SJSA1 (cell line): ENCODE measurements at places on chromosomes 2 and 18. TPM values are rescaled to one million over a fixed set of nuclear protein-coding genes. Genes with fewer than 3 reads are reported as not detected.

GLI2 gene
- 8.8 and 20.0 TPM in 2 replicates for total RNA-seq

DNA sequence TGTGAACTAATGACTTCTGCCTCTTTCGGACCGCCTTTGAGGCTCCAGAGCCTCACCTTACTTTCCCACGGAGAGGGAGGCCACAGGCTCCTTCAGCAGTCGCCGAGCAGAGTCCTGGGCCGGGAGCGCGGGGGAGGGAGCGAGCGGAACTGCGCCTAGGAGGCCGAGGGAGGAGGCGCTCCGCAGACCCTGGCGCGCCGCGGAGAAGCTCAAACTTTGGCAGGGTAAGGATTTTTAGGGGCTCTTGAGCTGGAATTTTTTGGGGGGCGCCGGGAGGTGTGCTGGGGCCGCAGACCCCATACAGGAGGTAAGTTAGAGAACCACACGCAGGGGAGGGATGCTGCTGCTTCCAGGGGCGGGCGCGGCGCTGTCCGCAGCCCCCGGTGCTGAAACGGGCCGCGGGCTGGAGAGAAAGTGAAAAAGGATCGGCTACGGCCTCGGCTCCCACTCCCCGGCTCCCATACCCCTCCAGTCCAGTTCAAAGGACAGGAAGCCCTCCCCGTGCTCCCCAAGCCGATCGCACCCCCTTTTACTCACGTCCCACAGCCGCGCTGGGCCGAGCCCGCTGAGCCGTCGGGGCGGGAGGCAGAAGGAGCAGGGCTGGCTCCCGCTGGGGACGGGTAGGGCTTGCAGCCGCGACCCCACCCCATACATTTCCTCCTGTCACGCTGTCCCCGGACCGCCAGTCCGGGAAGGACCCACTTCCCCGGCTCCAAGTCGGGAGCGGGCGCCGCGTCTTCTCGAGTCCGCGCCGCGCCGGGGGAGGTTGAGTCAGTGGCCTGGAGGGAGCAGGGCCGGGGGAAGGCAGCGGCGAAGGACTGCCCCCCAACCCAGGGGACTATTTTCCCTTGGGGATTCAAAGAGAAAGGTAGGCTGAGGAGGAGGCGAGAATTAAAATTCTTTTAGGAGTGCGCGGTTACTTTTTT, at the start of gene CNGA3:
TSS of gene CNGA3 (plus strand) at position 146 of the 926 bp plus-strand sequence. CDS start 23,520 bp downstream, outside the sequence.
- DNase-seq = no peak

CDH19 gene
- not detected in 2 replicates for total RNA-seq

DNA sequence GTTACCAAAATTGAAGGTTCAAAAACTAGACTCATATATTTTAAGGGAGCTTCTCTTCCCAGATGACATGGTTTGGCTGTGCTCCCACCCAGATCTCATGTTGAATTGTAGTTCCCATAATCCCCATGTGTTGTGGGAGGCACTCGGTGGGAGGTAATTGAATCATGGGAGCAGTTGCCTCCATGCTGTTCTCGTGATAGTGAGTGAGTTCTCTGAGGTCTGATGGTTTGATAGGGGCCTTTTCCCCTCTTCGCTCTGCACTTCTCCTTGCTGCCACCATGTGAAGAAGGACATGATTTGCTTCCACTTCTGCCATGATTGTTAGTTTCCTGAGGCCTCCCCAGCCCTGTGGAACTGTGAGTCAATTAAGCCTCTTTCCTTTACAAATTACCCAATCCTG, 140.1 kb downstream of the MAIP1 start:
- DNase-seq = no peak

DNA sequence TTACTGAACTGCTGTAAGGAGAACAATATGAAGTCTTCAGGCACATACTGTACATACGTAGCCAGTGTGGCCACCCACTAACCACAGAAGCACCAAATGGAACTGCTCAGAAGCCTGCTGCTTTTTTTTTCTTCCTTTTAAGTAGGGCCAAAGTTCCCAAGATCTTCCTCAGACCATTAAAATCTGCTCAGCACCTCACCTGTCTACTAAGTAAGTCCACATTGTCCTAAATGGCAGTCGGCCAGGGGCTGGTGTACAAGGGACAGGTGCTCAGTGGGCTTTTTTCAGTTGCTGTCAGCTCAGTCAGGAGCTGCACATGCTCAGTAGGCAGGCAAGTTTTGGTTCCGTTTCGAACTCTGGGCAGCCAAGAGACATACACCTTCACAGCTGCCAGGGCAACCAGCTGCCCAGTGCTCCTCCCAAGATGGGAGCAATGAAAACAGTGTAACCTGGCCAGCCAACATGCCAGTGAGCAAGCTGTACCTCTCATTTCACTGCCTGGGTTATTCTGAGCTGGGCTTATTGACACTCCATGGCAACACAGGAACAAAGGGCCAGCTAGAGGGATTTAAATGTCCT, 86.1 kb downstream of the ACVR1 start:
- no peak for DNase-seq

DNA sequence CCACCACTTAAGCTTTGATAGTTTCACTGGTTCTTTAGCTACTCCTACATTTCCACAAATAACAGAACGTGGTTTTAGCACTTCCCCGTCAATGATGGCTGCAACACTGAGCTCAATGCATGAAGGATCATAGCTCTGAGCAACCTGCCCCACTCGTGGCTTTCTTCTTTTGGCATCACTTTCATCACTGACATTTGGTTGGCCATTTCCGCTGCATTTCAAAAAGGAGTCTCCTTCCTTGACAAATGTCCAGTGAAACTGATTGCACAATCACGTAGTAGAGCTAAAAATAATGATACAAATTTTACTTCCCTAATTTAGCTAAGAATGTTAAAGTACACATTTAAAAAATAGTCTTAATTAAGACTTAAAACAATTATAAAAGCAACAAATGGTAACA, 205.2 kb upstream of the HDAC4 start:
- DNase-seq = no peak

ASB18 gene
- total RNA-seq = 1.1 TPM in 1 of 2 replicates, not detected in the other

DSG1 gene
- total RNA-seq = not detected in 2 replicates

- DNase-seq = no peak
Observed at GRCh38 chr2:121801916-121802315, 46.5 kb downstream of the TSN start.

GRCh38 chr18:24053211-24053610, 38.7 kb downstream of the TTC39C start:
- DNase-seq = no peak

DNA sequence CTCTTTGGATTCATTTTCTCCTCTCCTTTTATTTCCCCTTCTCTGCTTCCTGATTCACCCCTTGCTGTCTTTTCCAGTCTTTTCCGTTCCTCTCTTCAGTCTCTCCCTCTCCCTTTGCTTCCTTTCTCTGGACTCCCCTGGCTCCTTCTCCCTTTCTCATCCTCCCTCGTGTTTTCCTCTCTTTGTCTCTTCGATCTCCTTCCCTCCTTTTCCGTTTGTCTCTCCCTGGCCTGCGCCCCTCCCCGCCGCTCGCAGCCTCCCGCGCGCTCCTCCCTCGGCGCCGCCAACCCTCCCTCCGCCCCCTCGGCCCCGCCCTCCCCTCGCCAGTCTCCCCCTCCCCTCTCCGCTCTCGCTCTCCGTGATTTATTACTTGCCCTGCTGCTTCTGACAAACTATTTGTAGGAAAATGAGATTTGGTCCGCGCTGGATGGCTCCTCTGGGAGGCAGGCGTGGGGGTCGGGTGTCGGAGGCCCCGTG, 46.0 kb upstream of the PAX8 start:
- peak; percentile 84 for DNase-seq

MC2R gene
- not detected in 2 replicates for total RNA-seq

- no peak for DNase-seq
Observed at GRCh38 chr18:8368512-8369217, 240.6 kb upstream of the RAB12 start.

LYPD6B gene
- total RNA-seq = 35.7 and 43.3 TPM in 2 replicates

RND3 gene
- 170 and 178 TPM in 2 replicates for total RNA-seq

VWC2L gene
- not detected in 2 replicates for total RNA-seq

CDK15 gene
- 11.6 and 29.4 TPM in 2 replicates for total RNA-seq

DNA sequence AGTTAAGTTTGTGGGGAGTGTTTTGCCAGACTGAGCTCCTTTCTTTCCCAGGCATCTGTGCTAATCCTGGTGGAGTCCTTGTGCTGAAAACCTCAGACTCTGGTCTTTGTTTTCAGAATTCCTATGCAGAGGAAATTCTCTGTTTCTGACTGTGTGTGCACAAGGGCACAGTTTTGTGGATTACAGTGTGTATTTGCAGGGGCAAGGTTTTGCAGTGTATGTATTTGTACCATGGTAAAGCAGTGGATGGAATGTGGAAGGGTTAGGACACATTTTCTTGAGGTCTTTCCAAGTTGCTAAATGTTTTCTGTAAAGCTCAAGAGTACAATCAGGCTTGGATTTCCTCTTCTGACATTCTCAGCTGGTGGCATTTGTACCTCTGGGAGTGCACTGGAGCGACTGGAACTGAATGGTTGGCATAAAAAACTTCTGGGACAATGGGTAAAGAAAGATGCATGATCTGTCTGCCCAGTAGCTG, 139.5 kb upstream of the RND3 start:
- peak; percentile 30 for DNase-seq

SKOR2 gene
- total RNA-seq = not detected in 2 replicates

GRCh38 chr2:28318023-28318422, 74.6 kb upstream of the FOSL2 start:
- peak; percentile 21 for DNase-seq

DNA sequence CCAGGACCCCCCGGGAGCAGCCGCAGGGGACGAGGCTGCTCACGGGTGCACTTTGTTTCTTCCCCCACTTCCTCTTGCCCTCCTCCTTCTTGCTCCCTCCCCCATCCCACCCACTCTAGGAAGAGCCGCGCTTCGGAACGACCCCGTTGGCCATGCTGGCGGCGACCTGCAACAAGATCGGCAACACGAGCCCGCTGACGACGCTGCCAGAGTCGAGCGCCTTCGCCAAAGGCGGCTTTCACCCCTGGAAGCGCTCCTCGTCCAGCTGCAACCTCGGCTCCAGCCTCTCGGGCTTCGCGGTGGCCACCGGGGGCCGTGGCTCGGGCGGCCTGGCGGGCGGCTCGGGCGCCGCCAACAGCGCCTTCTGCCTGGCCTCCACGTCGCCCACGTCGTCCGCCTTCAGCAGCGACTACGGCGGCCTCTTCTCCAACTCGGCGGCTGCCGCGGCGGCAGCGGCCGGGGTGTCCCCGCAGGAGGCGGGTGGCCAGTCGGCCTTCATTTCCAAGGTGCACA, 1.3 kb downstream of the SP9 start:
- peak; percentile 64 for DNase-seq

DNA sequence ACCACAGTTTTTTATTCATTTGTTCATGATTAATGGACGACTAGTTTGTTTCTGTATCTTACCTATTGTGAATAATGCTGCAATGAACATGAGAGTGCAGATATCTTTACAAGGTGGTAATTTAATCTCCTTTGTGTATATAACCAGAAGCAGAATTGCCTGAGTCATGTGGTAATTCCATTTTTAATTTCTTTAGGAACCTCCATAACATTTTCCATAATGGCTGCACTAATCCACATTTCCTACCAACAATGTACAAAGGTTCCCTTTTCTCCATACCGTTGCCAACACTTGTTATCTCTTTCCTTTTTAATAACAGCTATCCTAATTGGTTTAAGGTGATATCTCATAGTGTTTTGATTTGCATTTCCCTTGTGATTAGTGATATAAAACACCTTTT, 36.5 kb downstream of the NCOA1 start:
- DNase-seq = no peak

GRCh38 chr2:13818002-13818401, 814.5 kb upstream of the LRATD1 start:
- DNase-seq = no peak

ELOA2 gene
- not detected in 2 replicates for total RNA-seq

DNA sequence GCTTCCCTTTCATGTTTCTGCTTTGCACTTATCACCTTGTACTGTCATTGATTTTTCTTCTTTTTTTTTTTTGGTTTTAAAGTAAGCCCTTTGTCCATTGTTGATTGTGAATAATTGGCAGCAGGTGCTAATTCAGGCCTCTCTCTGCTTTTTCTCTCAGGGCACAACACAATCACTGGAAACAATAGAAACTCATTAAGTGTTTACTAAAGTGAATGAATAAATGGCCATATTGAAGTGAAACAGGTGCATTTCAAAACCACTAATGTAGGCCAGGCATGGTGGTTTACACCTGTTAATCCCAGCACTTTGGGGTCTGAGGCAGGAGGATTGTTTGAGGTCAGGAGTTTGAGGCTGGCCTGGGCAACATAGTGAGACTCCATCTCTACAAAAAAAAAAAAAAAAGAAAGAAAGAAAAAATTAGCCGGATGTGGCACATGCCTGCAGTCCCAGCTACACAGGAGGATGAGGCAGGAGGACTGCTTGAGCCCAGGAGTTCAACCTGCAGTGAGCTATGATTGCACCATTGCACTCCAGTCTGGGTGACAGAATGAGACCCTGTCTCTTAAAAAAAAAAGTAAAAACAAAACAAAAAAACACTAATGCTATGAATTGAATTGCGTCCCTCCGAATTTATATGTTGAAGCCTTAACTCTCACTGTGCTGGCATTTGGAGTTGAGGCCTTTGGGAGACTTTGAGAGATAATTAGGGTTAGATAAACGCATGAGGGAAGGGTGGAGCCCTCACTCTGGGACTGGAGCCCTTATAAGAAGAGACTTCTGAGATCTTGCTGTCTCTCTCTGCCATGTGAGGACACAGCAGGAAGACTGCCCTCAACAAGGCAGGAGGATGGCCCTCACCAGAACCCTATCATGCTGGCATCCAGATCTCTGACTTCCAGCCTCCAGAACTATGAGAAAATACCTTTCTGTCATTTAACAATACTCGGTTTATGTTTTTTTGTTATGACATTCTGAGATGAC, 19.9 kb downstream of the SLC38A11 start:
- no peak for DNase-seq

EMILIN1 gene
- total RNA-seq = 168 and 170 TPM in 2 replicates

DNA sequence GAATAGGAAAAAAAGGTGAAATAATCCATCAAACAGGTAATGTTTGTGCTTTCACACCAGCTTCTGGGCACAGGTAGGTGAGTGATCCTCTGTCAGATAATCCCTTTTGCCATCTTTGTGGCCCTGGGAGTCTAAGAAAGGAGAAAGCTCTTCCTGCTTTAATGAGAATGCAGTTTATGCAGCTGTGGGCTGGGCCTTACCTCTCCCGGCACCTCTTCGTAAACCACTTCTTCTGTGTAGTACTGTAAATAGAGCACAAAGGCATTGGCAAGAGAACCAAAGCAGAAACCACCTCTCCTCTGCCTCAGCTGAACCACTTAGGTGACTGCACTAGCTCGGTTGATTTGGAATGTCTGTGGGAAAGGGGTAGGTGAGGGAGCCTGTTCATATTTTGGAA, 4.9 kb downstream of the NEB start:
- no peak for DNase-seq

IL1R2 gene
- total RNA-seq = 0.16 TPM in 1 of 2 replicates, not detected in the other

DNA sequence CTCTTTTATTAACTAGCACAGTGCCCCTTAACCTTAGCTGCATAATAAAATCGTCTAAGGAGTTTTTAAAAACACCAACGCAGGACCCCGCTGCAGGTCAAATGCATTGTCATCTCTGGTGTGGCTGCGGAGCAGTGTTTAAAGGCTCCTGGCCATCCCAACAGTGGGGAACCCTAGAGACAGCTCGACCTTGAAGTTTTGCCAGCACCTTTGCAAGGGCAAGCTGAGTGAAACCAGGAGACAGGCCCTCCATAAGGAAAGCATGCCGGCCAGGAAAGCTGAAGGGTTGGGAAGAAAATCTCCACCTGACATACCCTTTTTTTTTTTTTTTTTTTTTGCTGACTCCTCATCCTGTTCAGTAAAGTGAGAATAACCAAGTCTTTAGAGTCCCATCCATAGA, 349.0 kb downstream of the CMPK2 start:
- DNase-seq = no peak

RNF125 gene
- total RNA-seq = not detected in 2 replicates

- DNase-seq = no peak
Observed at GRCh38 chr2:100527440-100528015, 35.3 kb upstream of the PDCL3 start.

- no peak for DNase-seq
Observed at GRCh38 chr2:63865159-63865799, 23.6 kb downstream of the UGP2 start.
